CD4-positive, alpha-beta T cell (primary cell): ENCODE measurements at places on chromosomes 2 and 18.
A peak's percentile ranks its signal among the peaks of the same experiment; 100 is the strongest.

DNA sequence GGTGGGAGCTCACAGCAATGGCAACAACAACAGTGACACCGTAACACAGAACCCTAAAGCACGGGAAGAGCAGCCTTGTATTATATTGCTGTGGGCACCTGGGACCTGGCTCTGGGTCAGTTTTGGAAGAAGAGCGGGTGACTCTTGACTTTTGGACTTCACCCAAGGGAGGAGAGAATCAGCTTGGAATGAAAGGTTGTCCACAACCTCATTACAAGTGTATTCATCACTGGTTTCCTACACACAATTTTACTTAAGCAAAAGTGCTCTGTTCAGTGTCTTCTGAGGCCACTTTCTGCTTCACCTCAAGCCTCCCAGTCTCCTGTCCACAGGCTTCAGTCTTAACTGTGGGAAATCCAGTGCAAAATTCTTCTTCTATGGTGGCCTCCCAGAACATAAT, 263.8 kb downstream of the KCNE4 start:
- DNase-seq: no peak

DNA sequence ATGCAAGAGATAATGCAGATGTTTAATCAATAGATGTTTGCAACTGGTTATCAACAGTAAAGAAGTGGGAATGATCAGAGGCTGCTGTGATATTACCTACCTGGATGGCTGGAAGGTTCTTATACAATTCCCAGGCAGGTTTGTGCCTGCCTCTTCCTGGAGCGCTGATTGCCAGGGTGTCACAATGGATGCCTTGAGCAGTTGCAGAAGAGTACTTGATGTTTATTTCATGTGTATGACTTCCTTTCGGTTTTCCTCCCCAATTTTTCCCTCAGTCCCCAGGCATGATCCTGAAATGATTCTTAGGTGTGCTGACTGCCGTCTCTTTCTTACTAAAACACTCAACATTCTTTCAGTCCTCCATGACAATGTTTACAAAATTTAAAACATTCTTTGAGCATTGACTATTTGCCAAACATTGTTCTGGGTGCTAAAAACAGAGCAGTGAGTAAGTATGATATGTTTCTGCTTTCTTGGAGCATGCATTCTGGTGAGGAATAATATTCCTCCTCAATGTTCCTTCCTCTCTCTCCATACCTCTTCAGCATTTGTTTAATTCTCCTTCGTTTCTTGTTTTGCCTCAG, 416.6 kb upstream of the TRIB2 start:
- no peak for DNase-seq

DNA sequence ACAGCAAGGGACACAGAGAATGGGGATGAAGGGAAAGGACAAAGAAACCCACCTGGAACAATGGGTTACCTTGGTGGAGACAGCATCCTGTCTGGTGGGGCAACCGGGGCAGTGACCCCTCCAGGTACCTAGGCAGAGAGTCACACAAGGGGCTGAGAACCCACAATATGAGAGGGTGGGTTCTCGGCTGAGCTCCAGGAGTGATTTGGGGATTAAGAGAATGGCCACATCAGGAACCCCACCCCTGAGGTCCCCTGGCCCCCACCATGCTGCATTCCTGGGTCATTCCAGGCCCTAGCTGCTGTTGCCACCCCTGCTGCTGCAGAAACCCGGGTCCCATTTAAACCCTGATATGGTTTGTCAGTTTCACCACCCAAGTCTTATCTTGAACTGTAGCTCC, 172.3 kb downstream of the RTP5 start:
- no peak for DNase-seq

GRCh38 chr2:235529621-235530020, 35.8 kb downstream of the AGAP1 start:
- DNase-seq: no peak

DNA sequence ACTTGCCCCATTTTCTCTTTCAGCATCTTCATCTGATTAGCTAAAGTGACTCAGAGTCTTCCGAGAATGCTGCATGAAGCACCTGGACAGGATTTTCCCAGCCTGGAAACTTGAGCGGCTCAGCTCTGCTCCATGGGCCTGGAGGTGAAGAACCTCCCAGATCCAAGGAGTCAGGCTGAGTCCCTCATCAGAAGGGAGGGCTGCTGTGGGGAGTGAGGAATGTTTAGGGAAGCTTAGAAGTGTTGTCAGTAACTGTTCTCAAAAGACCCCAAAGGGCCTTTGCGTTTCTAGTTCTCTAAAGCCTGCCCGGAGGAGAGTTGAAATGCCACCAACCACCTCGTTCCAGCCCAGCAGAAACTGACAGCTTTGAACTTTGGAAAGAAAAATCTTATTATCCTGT, 157.1 kb downstream of the CLIP4 start:
- DNase-seq: no peak

- no peak for DNase-seq
Observed at GRCh38 chr2:136932700-136933099, 167.4 kb downstream of the THSD7B start.

DNA sequence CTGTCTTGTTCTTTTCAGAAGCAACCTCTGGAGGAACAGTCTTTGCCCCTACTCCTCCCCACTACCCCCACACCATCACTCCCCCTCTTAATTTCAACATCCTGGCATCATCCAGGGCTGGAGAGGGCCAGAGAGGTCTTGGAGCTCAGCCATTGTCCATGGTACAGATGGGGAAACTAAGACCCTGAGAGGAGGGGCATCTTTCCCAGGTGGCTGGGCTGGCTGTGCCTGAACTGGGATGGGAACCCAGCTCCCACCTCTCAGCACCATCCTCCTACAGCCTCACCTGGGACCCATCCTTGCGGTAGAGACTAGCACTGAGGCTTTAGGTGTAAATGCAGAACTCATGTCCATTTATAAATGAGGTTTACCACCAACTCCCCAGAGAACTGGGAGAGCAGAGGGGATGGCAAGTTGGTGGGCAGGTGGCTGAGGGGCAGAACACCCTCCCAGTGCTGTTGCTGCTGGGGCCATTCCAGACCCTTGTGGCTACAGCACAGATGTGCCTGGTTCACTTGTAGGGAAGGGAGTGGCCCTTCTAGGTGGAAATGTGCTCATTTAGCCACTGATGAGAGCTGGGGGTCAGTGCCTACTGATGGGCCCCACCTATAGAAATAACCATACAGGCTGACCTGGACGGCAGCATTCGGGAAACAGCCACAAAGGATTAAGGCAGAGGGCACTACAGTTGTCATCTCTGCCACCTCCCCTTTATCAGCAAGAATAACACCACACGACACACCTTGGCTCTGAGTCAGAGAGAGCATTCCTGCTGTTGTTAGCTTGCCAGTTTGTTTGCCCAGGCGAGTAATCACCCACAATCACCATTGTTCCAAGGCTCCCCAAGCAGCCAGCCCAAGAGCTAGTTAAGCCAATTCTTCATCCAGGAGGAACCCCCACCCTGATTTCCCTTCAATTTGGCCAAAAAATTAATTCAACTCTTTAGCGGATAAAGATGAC, 2.1 kb downstream of the MLPH start:
- no peak for DNase-seq

- no peak for DNase-seq
Observed at GRCh38 chr18:12742453-12742852, 39.6 kb downstream of the PSMG2 start.

- DNase-seq: no peak
Observed at GRCh38 chr2:219643788-219644398, 16.5 kb downstream of the SLC4A3 start.

- peak; percentile 46 for DNase-seq
Observed at GRCh38 chr2:27370816-27371620, 602 bp downstream of the SNX17 start.

GRCh38 chr2:189391201-189391600, 50.1 kb upstream of the WDR75 start:
- no peak for DNase-seq

GRCh38 chr2:100721693-100722092, 98.2 kb upstream of the NPAS2 start:
- DNase-seq: no peak

- DNase-seq: no peak
Observed at GRCh38 chr2:241217320-241218031, 29.0 kb downstream of the ANO7 start.

- DNase-seq: no peak
Observed at GRCh38 chr2:56754066-56754615, 570.4 kb downstream of the CCDC85A start.

- DNase-seq: no peak
Observed at GRCh38 chr2:42618116-42618515, 49.7 kb downstream of the MTA3 start.

GRCh38 chr2:66582987-66583880, 148.3 kb downstream of the MEIS1 start:
- DNase-seq: no peak

DNA sequence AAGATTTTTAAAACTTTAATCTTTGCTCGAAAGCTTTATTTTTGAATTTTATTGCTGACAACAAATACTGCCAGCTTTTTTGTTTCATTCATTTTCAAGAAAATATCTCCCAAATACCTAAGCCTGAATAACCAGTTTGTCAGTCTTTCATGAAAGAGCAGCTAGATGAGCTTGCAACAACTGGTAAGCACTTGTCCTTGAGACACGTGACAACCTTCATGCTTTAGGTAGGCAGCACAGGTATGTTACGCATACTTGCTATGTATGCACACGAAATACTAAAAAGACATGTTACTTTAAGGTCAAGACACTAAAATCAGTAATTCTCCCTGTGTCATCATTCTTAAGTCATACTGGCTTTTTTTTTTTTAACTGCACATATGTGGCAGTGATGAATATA, 12.3 kb downstream of the CEBPZ start:
- no peak for DNase-seq

- DNase-seq: no peak
Observed at GRCh38 chr2:111239107-111239506, 118.4 kb downstream of the BCL2L11 start.

DNA sequence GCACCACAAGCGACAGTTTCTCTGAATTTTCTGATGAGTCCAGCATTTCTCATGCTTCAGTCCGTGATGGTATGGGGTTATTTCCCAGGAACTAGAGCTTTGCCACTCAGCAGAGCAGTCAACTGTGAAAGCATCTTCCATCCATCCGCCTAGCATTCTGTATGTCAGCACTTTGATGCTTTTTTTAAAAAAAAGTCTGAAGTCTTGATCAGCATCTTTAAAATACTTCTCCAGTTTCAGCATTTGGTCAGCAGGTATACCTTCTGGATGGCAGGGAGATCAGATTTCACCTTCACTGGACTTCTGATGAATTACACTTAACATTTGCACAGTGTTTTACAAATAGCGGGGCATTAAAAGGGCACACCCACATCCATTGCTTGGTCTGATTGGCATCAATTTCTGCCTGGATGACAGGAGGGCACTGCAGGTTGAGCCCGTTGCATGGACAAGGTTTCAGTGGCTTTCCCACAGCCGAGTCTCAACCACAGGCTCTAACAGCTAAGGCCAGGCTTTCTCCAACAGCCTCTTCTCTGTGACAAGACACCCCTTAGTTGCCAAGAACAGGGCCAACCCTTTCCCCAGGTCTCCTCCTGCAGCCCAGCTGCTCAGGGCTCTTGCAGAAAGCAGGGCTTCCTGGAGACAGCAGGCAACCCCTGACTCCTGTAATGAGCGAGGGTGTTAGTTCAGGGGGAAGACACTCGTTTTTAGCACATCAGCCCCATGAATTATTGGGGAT, 54.0 kb downstream of the EMILIN2 start:
- DNase-seq: no peak
